AG09309 (cell line): ENCODE measurements at places on chromosomes 16 and 17.

DNA sequence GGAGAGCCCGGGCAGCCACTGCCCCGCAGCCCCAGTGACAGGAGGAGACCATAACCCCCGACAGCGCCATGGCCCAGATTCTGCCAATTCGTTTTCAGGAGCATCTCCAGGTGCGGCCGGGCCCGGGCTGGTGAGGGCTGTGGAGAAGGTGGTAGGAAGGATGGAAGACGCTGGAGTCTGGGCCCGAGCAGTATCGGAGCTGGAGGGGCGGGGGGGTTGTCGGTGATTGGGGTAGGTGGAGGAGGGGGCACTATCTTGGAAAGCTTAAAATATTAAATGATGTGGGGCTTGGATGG is 317 bp downstream of the CLTC start:
- DNase-seq = no peak

GRCh38 chr17:15650741-15651582 is 31.5 kb upstream of the FBXW10B start:
- no peak for DNase-seq

- no peak for DNase-seq
Observed at GRCh38 chr16:31043898-31044481, 10.6 kb downstream of the STX4 start.

DNA sequence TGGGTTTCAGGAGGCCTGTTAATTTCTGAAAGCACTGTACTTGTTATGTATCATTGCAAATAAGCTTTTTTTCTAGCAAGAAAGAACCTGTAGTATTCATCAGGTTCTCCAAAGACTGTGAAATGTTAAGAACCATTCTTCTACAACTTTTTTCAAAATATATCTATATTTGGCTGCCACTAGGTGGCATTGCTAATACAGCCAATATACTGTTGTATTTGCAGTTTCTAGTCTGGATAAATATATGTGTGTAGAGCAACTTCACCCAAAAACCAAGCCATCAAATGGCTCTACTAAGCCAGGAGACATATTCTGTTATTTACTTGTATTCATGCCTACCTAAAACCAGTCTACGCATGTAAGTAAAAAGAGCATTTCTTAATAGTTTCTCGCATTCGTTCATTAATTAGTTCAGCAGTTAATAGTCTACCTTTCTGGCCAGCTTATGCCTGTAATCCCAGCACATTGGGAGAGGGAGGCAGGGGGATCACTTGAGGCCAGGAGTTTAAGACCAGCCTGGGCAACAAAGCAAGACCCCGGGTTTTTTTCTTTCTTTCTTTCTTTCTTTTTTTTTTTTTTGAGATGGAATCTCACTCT is 39.5 kb downstream of the VMP1 start:
- DNase-seq = no peak

DNA sequence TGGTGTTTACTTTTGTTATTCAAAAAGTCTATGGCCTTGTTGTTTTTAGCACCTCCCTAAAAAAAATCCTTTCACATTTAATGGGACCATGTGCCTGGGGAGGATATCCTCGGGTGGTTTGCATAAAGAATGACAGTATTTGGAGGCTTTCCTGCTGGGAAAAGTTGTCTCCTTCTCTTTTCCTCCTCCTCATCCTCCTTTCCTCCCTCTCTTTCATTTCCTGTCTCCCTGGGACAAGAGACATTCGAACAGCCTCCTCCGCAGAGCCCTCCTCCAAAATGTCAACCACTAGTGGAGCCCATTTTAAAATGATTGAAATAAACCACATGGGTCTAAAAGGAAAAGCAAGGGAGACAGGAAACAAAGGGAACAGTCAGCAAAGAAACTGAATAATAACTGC is 67.4 kb downstream of the MYH13 start:
- no peak for DNase-seq

GRCh38 chr16:55911616-55912015 is 36.4 kb upstream of the CES5A start:
- DNase-seq = no peak

DNA sequence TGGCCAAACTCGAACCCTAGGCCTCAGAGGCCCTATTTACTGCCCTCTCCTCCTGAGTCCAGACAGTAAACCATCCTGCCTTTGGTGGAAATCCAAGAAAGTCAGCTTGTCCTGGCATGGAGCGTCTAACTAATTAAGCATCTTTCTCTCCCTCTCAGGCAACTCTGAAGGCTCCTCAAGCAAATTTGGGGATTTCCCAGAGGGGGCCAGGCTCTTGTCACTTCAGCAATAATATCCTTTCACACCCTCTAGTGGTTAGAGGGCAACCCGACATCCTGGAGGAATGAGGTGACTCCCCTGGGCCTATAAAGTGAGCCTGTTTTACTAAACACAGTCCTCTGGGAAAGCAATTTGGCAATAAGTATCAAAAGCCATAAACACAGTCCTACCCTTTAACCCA is 60.4 kb downstream of the NOG start:
- DNase-seq = no peak

DNA sequence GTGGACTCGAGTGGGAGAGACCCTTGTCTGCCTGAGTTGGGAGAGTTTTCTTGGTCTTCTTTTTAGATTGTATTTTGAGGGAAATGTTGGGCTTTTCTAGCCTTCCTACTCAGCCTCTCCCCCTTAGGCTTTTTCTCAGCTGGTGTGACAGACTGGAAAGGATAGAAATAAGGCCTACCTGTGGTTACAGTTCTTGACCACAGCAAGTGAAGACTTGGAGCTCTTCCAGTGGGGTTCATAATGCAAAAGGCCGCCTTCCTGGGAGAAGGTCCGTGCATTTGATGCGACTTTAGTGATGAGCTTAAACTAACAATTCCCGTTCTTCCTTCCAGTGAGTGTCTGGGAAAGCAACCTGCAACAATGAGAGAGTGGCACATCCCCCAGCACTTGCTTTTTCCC is 56.8 kb downstream of the B9D1 start:
- no peak for DNase-seq

GRCh38 chr16:11135464-11135973 is 120.5 kb downstream of the SOCS1 start:
- DNase-seq = peak; percentile 10

GRCh38 chr17:44673893-44674292 is 15.7 kb downstream of the CCDC43 start:
- no peak for DNase-seq

- DNase-seq = no peak
Observed at GRCh38 chr16:4702466-4702808, 9.1 kb downstream of the NUDT16L1 start.

- no peak for DNase-seq
Observed at GRCh38 chr17:75898791-75899190, 2.0 kb upstream of the TRIM65 start.
